ENCODE measurements at places on chromosomes 4 and X.
A peak's percentile ranks its signal among the peaks of the same experiment; 100 is the strongest.

GRCh38 chrX:133921764-133922389 lies 63.5 kb downstream of the GPC3 start:
- no peak for DNase-seq

GRCh38 chr4:26632916-26633315 lies 49.0 kb downstream of the TBC1D19 start:
- DNase-seq: no peak

DNA sequence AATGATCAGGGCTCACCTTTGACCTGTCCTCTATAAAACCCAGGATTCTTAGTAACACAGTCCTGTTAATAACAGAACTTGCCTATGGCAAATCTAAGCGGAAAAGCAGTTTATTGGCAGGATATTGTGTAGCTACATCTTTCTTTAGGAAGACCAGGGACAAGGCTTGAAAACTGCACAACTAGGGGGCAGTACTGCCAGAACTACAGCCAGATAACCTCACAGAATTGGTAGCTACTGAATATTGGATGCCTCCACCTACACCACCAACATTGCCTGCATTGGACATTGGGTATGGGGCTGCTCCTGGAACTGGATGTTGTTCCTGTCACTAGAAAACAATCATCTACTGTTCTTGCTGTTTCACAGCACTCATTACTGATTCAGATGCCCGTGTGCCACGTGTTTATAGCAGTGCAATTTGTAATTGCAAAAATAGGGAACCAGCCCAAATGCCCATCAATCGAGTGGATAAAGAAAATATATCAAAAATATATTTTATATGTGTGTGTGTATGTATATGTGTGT lies 47.4 kb downstream of the REPS2 start:
- DNase-seq: no peak

- peak; percentile 37 for DNase-seq
Observed at GRCh38 chrX:19889582-19890342, 2.4 kb upstream of the SH3KBP1 start.

DNA sequence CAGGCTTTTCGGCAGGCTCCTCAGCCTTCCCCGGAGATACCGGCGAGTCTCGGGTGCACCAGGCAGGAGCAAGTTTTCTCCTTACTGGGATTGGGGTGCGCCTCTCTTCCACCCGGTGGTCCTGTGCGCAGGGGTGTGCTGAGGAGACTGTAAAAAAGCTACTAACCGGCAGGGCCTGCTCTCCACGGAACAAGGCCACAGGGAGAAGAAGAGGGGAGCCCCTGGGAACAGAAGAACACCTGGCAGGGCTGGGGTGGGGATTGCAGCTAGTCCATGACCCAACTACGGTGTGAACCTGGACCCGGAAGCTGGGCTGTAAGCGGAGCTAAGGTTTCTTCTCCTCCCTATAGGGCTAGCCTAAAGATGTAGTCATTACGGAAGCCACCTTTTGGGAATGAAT lies 17.7 kb upstream of the ZIC3 start:
- no peak for DNase-seq

DNA sequence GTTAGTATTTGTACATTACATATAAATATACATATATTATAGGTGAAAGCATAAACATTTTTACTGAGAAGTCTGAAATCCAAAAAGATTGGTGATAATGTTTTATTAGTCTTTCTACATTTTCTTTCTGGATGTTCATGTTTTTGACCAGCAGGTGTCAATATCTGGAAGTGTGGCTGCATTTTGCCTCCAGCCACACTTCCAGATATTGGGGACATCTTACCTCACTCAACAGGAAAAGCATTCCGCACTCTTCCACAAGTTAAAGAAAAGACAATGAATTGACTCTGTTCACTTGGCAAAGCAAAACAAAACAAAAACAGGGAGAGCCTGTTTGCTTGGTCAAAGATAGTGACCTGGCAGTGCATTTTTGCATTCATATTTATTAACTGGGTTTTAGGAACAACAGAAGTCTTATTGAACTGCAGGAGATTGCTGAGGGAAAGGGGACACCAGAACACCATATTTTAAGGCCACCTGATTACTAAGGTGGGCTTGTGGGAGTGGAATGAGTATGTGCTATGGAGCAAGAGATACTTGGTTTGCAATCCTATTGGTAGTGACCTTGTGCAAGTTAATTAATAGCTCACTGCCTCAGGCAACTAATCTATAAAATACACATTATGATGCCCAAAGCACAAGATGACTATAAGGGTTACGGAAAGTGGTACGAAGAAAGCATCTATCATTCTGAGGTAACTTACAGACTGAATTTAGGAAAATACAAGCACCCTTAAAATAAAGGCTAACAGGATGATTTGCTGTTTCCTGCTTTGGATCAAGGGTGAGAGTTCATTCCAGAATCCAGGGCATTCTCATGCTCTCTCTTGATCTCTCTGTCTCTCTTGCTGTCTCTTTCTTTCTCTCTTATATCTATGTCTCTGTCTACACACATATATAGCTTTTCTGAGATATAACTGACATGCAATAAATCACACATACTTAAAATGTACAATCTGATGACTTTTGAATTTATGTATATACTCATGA lies 389.9 kb upstream of the EMCN start:
- no peak for DNase-seq

GRCh38 chr4:51932261-51932660 lies 87.9 kb downstream of the LRRC66 start:
- DNase-seq: no peak

- no peak for DNase-seq
Observed at GRCh38 chr4:174604198-174604597, 81.9 kb upstream of the HPGD start.

GRCh38 chrX:19403696-19404095 lies 60.0 kb downstream of the PDHA1 start:
- no peak for DNase-seq

GRCh38 chr4:40601641-40602040 lies 28.0 kb downstream of the RBM47 start:
- no peak for DNase-seq

DNA sequence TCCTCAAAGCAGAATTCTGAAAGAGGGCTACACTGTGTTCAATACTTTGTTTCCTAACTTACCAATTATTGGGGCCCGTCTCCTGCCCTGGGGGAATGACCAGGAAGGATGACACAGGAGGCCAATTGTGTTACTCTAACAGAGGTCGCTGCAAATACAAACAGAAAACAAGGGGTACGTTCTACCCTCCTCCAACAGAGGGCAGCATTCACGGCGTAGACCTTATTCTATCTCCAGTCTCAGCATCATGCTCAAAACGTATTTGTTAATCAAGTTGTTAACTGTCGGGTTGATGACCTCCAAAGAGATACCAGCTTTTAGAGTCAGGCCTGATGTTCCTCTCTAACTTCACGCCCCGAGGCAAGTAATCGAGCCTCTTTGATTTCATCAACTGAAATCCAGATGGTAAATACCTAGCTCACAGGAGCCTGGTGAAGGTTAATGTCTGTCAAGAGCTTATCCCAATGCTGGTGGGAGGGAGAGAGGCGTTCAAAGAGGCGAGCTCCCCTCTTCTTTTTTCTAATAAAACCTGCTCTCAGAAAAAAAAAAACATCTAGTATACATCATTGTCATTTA lies 181.0 kb upstream of the KCNIP4 start:
- peak; percentile 7 for DNase-seq

DNA sequence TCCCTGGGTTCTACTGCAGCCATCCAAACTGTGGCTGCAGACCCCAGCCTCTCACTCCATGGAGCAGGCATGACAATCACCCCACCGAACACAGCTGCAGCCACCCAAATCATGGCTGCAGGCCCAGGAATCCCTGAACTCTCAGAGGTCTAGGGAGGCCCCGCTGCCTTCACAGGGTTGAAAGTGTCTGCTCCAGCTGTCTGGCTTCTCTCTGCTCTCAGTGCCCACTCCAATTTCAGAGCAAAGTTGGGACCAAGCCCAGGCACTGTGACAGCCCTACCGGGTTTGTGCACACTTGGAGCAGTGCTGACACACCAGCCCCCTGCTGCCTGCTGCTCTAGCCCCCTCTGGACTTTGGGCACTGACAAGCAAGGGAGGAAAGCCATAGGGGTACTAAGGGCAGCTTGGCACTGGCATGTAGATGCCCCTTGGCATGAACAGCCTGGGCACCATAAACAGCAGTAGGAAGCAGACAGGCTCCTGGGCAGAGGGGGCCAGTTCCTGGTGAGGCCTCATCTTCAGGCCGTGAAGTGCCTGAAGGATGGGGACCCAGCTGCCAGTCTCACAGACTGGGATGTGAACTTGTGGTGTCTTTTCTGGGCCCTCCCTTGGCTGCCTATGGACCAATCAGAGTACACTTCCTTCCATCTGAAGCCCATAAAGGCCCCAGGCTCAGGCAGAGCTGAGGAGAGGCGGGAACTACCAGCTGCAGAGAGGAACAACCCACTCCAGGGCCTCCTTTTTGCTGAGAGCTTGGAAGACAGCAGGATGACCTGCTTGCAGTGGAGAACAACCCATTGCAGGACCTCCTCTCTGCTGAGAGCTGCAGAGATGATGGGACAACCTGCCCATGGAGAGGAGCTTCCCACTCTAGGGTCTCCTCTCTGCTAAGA lies 68.8 kb downstream of the TECRL start:
- no peak for DNase-seq

- DNase-seq: peak; percentile 22
Observed at GRCh38 chr4:149980941-149981340, 97.3 kb upstream of the DCLK2 start.
